GM13976 (cell line): ENCODE measurements at places on chromosomes 6 and 20.

DNA sequence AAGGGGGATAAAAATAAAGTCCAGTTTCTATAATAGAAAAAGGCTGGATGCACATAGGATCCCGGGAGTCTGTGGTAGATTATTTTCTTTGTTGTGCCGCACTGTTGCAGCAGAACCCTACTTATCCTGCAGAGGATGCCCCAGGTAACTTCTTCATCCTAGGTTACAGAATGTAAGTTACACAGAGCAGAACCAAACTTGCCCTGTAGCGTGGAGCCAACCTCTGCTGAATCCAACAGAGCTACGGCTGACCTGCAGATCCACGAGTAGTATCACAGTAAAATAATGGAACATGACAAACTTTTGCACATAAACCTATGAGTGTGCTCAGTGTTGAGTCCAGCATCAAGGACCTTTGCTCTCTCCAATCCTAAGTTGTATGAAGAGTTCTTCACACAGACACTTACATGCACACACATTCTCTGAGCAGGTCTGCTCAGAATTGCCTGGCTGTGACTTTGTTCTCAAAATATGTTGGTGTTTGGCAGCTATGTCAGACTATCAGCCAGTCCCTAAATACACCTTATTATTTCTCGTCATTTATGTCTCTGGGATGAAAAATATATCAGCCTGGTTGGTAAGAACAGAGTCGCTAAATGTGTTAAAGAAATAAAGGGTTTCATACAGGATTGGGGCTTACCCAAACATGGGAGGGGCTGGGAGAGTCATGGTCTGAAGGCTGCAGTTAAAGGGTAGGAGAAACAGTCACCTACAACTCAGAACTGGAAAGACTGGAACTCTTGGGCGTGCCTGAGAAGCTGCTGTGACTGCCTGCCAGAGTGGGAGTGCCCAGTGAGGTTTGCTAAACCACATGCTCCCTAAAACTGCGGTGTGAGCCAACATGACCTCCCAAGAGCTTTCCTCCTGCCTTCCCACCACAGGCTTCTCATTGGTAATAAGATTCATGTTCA, 165.1 kb upstream of the SLC24A3 start:
- DNase-seq = no peak

GRCh38 chr6:105608711-105609374, 206.0 kb upstream of the PREP start:
- no peak for DNase-seq

DNA sequence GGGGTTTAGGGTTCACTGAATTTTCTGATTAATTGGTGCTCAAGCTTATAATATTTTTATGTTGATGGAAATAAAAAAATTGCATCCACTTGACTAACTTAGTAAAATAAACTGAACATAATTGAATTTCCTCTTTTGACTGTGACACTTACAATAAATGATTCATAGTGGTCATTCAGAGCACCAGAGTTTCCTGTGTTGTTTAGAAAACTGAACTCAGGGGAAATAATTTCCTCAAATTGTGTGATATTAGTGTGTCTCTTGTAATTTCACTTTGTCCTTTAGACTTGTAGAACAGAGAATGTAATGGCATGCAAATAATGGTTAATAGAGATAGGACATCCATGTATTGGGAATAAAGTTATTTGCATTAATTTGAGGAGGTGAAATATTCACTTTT, 319.7 kb upstream of the MAN1A1 start:
- no peak for DNase-seq

- no peak for DNase-seq
Observed at GRCh38 chr6:56552187-56553130, 90.2 kb downstream of the DST start.

DNA sequence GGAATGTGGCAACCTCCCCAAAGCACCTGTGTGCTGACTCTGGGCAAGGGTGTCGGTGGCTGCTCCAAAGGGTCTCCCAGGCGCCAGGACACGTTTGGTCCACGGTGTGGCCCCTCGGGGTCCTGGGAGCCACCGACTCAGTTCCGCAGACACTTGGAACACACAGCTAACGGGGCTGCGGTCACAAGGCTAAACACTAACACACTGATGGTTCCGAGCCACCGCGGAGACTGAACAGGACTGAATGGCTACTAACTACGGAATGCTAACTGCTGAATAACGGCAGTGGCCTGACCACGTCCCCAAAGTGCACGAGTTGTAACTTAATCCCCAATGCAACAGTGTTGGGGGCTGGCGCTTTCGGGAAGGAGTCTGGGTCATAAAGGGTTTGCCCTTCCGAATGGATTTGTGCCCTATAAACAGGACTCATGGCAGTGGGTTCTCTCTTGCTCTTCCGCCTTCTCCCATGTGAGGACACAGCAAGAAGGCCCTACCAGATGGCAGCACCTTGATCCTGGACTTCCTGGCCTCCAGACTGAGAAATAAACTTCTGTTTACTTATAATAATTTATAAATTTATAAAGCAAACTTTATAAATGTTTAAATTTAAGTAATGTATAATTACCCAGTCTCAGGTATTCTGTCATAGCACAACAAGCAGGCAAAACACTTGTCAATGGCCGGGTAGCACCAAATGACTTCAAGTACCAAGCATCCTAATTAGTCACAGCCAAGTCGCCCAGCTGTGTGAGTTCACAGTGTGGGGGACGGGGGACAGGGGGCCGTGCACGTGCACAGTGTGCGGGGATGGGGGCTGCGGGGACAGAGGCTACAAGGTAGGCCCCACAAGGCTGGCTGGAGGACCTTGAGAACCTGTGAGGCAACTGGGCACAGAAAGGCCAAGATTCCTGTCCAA, 2.3 kb upstream of the EEF1A2 start:
- no peak for DNase-seq

DNA sequence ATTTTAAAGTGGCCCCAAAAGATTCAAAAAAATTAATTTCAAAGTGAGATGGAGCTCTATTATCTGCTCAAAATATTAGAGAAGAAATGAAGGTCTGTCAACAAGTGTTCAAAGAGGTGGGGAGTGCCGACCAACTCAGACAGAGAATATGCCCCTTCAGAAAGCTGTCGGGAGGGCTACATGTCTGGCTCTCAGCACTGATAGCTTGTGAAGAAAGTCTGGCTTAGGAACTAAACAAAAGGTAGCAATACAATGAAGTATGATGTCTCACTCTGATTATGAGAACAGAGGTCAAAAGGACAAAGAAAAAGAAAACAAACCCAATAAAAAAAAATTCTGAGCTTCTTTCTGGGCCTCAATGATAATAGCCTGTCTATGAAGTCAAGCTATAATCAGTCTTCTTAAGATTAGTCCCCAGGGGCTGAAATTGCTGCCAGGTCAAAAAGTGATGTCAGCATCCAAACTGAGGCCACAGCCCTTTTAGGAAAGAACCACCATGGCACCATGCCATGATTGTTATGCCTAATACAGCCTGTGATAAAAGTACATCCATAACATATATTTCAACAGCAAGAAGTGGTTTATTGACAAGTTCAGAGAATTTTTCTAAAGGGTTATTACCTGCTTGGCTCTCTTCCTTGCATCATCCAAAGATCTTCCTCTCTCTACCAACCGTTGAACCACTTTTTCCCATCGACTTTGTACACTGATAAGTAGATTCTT, 150.9 kb downstream of the DST start:
- no peak for DNase-seq

- DNase-seq = no peak
Observed at GRCh38 chr20:5181492-5181891, 54.7 kb downstream of the CDS2 start.

DNA sequence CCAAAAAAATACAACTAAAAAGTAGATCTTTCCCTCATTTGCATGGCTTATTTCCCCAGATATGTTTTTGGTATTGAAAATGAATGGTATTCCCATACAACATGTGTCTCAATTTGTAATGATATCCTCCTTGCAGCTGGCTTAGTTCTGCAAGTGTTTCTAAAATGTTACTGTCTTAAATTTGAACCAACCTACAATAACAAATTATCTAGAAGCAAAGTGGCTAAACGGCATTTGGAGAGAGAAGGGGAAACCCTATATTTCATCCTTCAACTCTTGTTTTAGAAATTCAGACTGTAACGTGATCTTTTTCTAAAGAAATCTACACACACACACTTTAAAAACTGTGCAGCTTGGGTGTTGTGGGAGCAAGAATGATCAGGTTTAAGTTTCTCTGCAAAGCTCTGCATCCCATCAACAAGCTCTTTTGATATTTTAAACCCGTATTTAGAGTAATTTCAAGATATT, 153.0 kb downstream of the SOBP start:
- DNase-seq = no peak

- no peak for DNase-seq
Observed at GRCh38 chr6:80335121-80335531, 228.7 kb downstream of the BCKDHB start.
